ENCODE measurements at places on chromosomes 13 and 19.

DNA sequence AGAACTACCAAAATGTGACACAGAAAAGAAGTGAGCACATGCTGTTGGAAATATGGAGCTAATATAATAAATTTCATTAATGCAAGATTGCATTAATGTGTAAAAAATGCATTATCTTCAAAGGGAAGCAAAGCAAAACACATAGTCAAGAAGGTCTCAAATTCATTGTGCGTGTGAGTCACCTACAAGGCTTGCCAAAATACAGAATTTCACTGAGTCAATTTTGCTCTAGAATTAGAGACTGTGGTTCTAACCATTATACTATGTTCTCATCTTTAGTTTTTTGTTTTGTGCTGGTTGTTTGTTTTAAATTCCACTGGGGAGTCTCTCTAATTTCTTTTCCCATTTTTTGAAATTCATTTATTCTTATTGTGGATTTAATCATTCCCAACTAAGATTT is 149.8 kb upstream of the SLITRK1 start:
- no peak for DNase-seq

- DNase-seq: no peak
Measured at GRCh38 chr19:29777781-29778309, 33.9 kb upstream of the CCNE1 start.

GRCh38 chr13:99486996-99487395 is 14.3 kb upstream of the TM9SF2 start:
- DNase-seq: no peak

GRCh38 chr19:54156953-54157352 is 2.6 kb downstream of the LENG1 start:
- no peak for DNase-seq

GRCh38 chr13:44732503-44733098 is 156.5 kb upstream of the TSC22D1 start:
- no peak for DNase-seq

DNA sequence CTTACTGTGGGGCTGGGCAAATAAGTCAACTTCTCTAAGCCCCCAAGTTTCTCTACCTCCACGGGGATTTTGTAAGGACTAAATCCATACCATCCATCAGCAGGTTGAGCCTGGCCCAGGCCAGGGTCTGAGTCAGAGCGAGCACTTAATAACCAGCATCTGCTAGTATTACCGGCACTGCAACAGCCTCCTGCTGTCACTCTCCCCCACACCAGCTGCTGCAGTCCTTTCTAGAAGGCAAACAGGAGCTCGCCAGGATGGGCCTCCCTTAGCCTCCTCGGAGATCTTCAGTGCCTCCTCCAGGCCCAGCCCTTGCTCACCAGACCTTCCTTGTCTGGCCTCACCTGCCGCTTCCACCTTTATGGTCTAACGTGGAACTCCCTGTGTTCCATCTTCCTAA is 3.2 kb downstream of the NAPA start:
- DNase-seq: no peak

- no peak for DNase-seq
Measured at GRCh38 chr19:9531933-9532332, 6.5 kb downstream of the ZNF426 start.

GRCh38 chr19:37979547-37980082 is 72.6 kb downstream of the SIPA1L3 start:
- peak; percentile 81 for DNase-seq

DNA sequence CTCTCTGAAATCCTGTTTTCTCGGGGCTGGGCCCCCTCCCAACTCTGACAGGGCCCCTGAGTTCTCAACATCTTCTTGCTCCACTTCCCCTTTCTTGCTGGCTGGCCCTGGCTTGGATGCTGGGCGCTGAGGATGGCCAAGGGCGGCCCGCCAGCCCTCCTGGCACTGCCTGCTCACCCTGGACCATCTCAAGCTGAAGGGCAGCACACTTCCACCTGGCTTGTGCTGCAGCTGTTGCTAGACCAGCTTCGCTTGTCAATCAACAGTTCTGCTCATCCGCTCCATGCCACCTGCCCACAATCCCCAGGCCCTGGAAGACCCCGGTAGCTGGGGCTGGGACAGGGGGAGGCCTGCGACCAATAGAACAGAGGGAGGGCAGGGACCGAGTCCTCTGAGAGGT is 6.9 kb upstream of the GMIP start:
- no peak for DNase-seq

DNA sequence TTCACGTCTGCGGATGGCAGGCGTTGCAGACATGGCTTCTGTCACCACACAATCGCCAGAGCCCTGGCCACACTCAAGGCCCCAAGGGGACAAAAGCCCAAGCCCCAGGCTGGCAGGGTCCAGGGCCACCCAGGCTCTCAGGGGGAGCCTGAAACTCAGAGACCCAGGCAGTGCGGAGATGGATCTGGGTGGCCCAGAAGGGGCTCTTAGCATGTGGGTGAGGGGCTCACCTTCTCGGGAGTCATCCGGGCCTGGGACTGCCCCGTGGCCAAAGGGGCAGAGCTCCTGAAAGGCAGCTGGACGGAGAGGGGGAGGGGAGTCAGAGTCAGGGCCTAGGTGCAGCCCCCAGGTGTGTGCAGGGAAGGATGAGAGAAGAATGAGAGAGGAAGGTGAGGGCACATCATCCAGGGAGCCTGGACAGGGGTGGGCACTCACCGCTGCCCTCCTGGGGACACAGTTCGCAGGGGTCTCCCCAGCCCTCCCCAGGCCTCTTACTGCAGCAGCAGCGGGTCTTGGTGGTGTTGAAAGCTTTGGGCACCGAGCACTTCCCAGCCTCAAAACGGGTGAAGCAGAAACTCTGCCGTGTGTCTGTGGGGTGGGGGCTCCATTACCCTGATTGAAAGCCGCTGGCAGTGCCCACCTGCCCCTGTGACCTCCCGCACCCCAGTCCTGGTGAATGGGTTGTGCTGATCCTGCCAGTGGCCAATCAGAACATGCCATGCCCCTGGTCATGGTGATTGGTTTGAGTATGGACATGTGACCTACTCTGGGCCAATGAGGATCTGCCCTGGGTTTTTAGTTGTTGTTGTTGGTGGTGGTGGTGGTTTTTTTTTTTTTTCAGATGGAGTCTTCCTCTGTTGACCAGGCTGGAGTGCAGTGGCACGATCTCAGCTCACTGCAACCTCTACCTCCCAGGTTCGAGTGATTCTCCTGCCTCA is 37.4 kb downstream of the CCL25 start:
- no peak for DNase-seq

- no peak for DNase-seq
Measured at GRCh38 chr13:27355894-27356293, 68.5 kb upstream of the GTF3A start.

- DNase-seq: no peak
Measured at GRCh38 chr19:33248553-33248953, 22.9 kb upstream of the SLC7A10 start.

- DNase-seq: no peak
Measured at GRCh38 chr19:50632151-50632835, 7.4 kb downstream of the SYT3 start.

DNA sequence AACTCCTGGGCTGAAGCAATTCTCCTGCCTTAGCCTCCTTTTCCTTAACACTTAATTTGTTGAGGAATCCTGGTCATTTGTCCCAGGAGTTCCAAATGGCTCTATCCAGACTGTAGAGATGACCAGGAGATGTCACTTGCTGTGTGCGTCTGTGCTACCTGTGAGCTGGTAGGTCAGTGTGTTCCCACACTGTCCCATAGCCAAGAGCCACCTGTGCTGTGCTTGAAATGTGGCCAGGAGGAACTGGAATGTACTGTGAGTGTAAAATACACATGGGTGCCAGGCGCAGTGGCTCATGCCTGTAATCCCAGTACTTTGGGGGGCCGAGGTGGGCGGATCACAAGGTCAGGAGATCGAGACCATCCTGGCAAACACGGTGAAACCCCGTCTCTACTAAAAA is 29.4 kb upstream of the KDM4B start:
- no peak for DNase-seq

DNA sequence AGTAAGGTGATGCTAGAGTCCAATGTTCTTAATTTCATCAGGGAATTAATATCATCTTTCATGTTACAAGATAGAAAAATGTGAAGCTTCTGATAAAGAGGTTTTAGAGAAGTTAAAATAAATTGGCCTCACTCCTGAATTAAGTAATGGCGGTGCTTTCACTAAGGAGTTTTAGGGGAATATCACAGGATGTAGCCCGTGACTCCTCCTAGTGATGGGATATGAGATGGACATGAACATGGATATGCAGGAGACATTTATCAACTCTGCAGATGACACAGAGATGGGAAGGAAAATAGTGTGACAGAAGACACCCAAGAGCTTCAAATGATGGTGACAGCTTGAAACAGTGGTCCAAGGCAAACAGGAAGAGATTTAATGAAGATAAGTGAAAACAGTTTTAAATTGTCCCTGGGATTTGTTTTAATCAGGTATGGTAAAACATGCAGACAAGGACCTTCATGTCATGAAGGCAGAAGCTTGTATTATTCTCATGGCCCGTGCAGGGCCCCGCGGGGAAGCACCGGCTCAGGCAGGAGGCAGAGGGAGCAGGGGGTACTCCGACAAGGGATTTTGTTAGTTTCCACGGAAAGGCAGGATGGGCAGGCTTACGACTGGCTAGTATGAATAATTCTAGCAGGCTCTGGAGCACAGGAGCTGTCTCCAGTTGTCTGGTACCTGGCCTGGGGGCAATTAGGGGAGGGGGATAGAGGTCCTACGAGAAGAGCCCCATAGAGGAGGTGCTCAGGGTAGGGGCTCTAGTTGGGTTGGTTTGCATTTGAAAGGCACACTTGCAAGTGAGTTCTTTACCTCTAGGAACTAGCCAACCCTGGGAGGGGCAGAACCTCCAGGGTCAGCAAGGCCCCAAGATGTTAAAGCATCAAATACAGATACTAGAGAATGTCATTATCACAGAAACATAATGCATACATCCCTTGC is 38.7 kb upstream of the FARP1 start:
- no peak for DNase-seq

DNA sequence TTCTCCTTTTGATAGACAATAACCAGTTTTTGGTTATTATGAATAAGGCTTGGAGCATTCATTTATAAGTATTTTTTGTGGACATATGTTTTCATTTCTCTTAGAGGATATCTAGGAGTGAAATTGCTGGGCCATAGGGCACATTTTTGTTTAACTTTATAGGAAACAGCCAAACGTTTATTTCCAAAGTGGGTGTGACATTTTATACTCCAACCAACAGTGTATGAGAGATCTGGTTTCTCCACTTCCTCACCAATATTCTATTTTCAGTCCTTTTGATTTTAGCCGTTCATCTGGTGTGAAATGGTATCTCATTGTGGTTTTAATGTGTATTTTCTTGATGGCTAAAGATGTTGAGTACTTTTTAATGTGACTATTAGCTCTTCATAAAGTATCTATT is 21.9 kb downstream of the TDRD3 start:
- DNase-seq: no peak

- no peak for DNase-seq
Measured at GRCh38 chr13:70835371-70835770, 727.1 kb upstream of the KLHL1 start.

DNA sequence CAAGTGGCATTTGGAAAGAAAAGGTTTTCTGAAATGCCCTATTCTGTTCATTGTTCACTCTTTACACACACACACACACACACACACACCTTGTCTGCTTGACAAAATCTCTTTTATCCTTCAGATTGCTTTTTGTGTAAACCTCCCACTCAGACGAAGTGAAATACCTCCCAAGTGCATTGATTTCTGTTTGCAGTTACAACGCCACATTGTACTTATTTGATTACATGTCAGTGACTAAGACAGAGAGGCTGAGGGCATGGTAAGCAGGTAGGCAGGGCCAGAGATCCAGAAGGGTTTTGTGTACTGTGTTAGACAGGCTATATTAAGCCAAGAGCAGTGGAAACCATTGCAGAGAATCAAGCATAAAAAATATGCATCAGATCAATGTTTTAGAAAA is 561.8 kb downstream of the GPC6 start:
- no peak for DNase-seq

GRCh38 chr13:113448885-113449692 is 4.2 kb downstream of the ADPRHL1 start:
- peak; percentile 100 for DNase-seq

GRCh38 chr19:4172861-4173473 is 9.4 kb downstream of the SIRT6 start:
- DNase-seq: no peak

Data from OCI-LY7 (cell line).